ENCODE measurements at places on chromosomes 12 and 14.

GRCh38 chr12:44118946-44119345 lies 283.1 kb downstream of the TMEM117 start:
- DNase-seq: no peak
- H3K27ac ChIP-seq: no peak overlapping the region
- H3K27me3 ChIP-seq: no peaks in the 10 kb centered on the region
- no peak overlapping the region for H3K4me3 ChIP-seq
- H3K36me3 ChIP-seq: no peaks in the 10 kb centered on the region

- no peak for DNase-seq
- no peaks in the 10 kb centered on the region for H3K27me3 ChIP-seq
- no peak overlapping the region for H3K27ac ChIP-seq
- H3K4me3 ChIP-seq: no peak overlapping the region
- no peaks in the 10 kb centered on the region for H3K4me1 ChIP-seq
Measured at GRCh38 chr12:90111791-90112580, 403.3 kb upstream of the ATP2B1 start.

- no peak overlapping the region for H3K27ac ChIP-seq
- no peak overlapping the region for H3K4me3 ChIP-seq
- H3K4me1 ChIP-seq: peaks cover 11% of the 10 kb centered on the region
- H3K27me3 ChIP-seq: no peaks in the 10 kb centered on the region
- H3K36me3 ChIP-seq: peaks cover 4% of the 10 kb centered on the region
Measured at GRCh38 chr12:121795034-121795968, 1.8 kb upstream of the RHOF start.

- H3K27ac ChIP-seq: no peak overlapping the region
- H3K4me1 ChIP-seq: no peaks in the 10 kb centered on the region
- no peaks in the 10 kb centered on the region for H3K27me3 ChIP-seq
- H3K4me3 ChIP-seq: no peak overlapping the region
Measured at GRCh38 chr14:48826058-48826457, 760.1 kb downstream of the RPS29 start.

- no peaks in the 10 kb centered on the region for H3K27me3 ChIP-seq
- H3K36me3 ChIP-seq: no peaks in the 10 kb centered on the region
- no peak for DNase-seq
- H3K4me1 ChIP-seq: no peaks in the 10 kb centered on the region
Measured at GRCh38 chr14:35829449-35829848, 3.3 kb downstream of the BRMS1L start.

- no peak for DNase-seq
- H3K27me3 ChIP-seq: no peaks in the 10 kb centered on the region
Measured at GRCh38 chr12:29132316-29132715, 16.8 kb upstream of the FAR2 start.

DNA sequence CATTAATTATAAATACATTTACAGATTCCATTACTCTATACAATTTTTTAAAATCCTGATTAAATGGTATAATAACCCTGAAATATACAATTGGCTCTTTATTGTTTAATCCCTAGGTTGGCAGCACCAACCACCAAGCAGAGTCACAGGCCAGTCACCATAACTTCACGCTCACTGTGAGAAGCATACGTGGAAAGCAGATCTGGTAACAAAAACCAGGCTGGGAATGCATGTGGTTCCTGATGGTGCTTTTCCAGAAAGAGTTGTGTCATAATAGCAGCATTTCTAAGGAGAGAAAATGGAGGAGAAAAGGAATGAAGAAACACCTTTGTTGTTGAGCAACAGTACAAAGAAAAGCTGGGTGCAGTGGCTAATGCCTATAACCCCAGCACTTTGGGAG lies 66.1 kb downstream of the SIX6 start:
- H3K27me3 ChIP-seq: no peaks in the 10 kb centered on the region
- no peaks in the 10 kb centered on the region for H3K4me1 ChIP-seq
- H3K36me3 ChIP-seq: no peaks in the 10 kb centered on the region
- DNase-seq: no peak
- H3K4me3 ChIP-seq: no peak overlapping the region

All from iPS DF 6.9 (cell line).